ENCODE measurements at places on chromosomes 16 and 17. TPM values are rescaled to one million over a fixed set of nuclear protein-coding genes. Genes with fewer than 3 reads are reported as not detected.

KRTAP4-6 gene
- total RNA-seq = not detected

CHST6 gene
- 3.8 TPM for total RNA-seq

IRX3 gene
- total RNA-seq = 207 TPM

STARD3 gene
- 84.1 TPM for total RNA-seq

TSPOAP1 gene
- 92.1 TPM for total RNA-seq

CBX2 gene
- 35.3 TPM for total RNA-seq

TP53TG3 gene
- not detected for total RNA-seq

RSAD1 gene
- 24.1 TPM for total RNA-seq

- peaks cover 29% of the 10 kb centered on the region for H3K4me1 ChIP-seq
- no peak for DNase-seq
Observed at GRCh38 chr16:84700446-84701300, 873 bp downstream of the USP10 start.

DNA sequence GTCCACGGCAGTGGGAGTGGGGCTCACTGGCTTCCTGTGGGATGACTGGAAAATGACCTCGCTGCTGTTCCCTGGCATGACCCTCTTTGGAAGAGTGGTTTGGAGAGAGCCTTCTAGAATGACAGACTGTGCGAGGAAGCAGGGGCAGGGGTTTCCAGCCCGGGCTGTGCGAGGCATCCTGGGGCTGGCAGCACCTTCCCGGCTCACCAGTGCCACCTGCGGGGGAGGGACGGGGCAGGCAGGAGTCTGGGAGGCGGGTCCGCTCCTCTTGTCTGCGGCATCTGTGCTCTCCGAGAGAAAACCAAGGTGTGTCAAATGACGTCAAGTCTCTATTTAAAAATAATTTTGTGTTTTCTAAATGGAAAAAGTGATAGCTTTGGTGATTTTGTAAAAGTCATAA is 7.8 kb upstream of the RNF213 start:
- H3K4me1 ChIP-seq = no peaks in the 10 kb centered on the region
- peaks cover 2% of the 10 kb centered on the region for H3K36me3 ChIP-seq
- no peaks in the 10 kb centered on the region for H3K27me3 ChIP-seq
- DNase-seq = peak; percentile 41
- no peak overlapping the region for H3K27ac ChIP-seq

DNA sequence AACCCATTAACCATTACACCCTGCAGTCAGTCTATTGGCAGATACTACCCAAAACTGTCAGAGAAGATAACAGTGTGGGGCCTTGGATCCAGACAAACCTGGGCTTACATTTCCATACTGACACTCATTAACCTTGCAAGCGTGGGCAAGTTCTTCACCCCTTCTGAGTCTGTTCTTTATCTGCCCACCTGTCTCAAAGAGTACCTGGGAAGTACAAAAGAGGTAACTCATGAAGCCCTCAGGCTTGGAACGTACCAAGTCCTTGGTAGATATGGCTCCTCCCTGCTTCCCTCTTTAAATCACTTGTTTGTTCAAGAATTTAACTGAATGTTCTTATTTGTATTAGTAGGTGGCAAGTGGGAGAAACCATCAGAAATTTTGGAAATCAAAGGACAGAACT is 2.5 kb upstream of the IGSF6 start:
- peaks cover 3% of the 10 kb centered on the region for H3K36me3 ChIP-seq
- DNase-seq = no peak
- no peaks in the 10 kb centered on the region for H3K27me3 ChIP-seq
- no peak overlapping the region for H3K27ac ChIP-seq

Data from cardiac muscle cell (in vitro differentiated cells and primary cell).